ENCODE measurements at places on chromosomes 1 and 21.

DNA sequence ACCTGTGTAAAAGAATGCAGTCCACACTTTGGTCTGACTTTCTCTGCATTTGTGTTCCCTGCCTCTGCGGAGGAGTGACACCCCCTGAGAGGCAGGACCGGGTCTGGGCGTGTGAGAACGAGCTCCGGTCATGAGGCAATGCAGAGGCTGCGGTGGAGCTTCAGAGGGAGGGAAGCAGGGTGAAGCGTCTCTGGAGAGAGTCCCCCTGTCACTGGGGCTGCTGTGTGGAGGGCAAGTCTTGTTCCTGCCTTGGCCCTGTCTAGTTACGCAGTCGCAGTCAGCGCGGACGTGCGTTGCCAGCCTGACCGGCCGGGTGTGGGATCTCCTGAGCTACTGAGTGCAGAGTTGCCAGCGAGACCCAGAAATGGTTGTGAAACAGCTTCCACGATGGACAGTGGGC is 48.5 kb downstream of the BACE2 start:
- no peak for DNase-seq

DNA sequence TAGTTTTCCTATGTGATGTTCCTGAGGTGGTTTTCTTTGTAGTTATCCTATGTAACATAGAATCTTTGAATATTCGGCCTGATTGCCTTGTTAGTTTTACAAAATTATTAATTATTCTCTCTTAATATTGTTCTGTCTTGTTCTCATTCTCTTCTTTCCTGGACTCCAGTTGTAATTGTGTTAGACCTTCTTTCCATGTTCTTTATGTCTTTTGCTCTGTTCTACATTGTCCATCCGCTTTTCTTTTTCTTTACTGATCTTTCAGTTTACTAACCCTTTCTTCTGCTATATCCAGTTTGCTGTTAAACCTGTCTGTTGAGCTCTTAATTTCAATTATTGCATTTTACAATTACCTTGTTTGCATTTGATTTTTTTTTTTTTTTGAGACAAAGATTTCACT is 89.3 kb downstream of the PEX14 start:
- no peak for DNase-seq

GRCh38 chr1:245404527-245404926 is 249.7 kb downstream of the KIF26B start:
- DNase-seq = no peak

- DNase-seq = no peak
Measured at GRCh38 chr1:29984862-29985605, 738.4 kb downstream of the MATN1 start.

Measured in activated naive CD4-positive, alpha-beta T cell (primary cell).